ENCODE measurements at places on chromosomes 4 and X.

- no peak for DNase-seq
These were observed 57.5 kb upstream of the BMPR1B start for GRCh38 chr4:94700298-94700697.

DNA sequence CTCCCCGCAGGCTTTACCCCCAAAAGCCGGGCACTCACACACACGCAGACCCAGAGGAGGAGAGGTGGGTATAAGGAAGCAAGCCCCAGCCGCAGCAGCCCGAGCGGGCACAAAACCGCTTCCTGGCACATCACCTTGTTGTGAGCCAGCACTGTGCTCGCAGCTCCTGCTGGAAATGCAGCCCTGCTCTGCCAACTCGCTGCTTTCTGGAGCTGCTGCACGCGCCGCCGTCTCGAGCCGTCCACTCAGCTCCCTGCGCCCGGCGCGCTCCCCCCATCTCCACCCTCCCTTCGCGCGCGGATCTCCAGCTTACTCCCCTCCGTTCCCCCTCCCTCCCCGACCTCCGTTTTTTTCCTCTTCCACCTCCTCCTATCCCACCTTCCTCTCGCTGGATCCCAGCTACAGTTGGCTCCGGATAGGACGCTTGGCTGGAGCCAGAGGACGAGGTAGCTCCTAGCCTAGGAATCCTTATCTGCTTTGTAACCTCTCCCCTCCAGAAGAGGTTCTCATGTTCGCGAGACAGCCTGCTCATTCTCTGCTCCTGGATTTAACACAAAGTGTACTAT, at the start of gene SPOCK3:
Gene SPOCK3 (minus strand): TSS at position 179 of the 566 bp plus-strand sequence.
- no peak for DNase-seq

DNA sequence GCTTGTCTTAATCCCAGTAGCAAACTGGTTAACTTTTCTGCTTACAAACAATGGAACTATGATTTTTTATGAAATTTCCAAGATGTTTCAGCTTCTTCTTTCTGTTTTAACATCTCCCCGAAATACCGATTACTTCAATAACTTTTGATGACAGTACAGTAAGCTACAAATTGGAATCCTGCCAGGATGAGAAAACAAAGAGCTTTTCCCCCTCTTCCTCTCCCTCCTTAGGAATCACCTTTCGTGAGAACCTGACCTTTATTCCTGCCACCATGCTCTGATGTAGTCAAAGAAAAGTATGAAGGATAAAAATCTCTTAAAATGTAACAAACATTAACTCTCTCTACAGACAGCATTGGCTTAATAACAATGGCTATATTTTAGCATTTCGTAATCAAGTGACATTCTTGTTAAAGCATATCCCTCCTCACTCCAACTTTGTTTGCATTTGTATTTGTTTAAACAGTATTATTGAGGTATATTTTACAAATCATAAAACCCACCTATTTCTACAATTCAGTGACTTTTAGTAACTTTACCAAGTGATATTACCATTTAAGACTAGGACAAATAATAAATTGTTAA, 148.7 kb upstream of the NAP1L5 start:
- no peak for DNase-seq

- DNase-seq = no peak
These were observed 15.9 kb upstream of the NOCT start for GRCh38 chr4:138999666-139000065.

DNA sequence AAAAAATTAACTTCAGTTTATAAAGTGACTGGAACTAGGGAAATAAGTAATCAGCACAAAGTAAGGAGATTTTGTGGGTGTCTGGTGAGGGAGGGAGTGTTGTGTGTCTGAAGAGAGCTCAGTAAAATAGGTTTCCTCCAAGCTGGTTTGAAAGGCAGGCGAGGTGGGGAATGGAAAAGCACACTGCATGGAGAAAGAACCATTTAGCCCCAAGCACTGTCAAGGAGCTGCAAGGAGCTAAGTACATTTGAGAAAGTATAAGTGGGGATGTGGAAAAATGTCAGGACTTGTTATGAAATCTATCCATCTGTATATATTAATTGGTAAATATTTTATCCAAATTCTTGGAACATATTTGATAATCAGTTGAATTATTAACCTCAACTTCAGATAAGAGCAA, 956 bp downstream of the C4orf51 start:
- no peak for DNase-seq

DNA sequence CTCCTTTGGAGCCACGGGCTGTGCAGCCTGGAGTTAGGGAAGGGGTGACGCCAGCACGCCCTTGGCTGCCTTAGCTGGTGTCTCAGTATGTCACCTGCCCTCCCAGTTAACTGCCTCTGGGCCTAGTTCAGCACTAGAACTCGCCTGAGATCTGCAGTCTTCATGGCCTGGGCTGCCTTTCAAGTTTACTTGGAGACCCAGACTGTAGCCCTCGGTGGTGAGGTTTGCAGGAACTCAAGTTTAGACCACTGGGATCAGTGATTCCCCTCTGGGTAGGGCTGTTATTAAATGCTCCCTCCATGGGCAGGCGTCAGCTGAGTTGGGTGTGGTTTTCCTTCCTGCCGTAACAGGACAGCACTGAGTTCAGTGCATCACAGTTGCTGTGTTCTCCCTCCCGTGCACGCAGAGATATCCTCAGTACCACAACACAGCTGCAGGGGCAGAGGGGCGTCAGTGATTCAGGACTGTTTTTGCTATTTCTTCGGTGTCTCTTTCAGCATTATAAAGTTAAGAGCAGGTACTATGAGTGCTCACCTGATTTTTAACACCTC, 30.5 kb downstream of the PLAC8 start:
- DNase-seq = peak; percentile 49

DNA sequence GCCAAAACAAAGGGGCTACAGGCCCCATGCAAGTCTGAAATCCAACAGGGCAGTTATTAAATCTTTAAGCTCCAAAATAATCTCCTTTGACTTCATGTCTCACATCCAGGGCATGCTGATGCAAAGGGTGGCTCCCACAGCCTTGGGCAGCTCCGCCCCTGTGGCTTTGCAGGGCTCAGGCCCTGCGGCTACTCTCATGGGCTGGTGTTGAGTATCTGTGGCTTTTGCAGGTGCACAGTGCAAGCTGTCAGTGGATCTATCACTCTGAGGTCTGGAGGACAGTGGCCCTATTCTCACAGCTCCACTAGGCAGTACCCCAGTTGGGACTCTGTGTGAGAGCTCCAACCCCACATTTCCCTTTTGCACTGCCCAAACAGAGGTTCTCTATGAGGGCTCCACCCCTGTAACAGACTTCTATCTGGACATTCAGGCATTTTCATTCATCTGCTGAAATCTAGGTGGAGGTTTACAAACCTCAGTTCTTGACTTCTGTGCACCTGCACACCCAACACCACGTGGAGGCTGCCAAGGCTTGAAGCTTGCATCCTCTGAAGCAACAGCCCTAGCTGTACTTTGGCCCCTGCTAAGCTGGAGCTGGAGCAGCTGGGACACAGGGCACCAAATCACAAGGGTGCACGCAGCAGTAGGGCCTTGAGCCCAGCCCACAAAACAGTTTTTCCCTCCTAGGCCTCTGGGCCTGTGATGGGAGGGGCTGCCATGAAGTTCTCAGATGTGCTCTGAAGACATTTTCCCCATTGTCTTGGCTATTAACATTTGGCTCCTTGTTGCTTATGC, 154.8 kb upstream of the PDE5A start:
- no peak for DNase-seq

DNA sequence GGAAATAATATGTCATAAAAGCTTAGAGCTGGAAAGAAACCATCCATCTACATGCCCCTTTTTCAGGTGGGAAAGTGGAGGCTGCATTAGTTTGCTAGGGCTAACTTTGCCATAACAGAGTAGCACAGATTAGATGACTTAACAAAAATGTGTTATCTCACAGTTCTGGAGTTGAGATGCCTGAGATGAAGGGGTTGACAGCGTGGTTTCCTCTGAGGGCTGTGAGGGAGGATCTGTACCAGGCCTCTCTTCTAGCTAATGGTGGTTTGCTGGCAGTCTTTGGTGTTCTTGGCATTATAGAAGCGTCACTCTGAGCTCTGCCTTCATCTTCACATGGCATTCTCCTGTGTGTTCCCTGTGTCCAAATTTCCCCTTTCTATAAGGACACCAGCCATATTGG, 2.4 kb downstream of the CHRNA9 start:
- no peak for DNase-seq

DNA sequence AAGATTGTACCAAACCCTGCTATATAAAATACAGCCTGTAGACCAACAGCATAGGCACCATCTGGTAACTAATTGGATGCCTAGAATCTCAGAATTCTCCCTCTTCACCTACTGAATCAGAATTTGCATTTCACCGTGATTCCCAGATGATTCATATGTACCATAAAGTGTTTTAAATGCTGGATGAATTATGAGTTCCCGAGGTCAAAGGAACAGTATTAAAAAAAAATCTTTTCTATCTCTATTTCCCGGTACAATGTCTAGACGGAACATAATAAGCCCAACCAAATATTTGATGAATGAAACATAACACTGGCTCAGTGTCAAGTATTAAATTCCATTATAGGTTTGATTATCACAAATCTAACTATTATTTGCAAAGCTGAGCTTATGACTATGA, 280.0 kb downstream of the ANKRD50 start:
- DNase-seq = no peak

- no peak for DNase-seq
These were observed 21.3 kb upstream of the SULT1E1 start for GRCh38 chr4:69881173-69881773.

GRCh38 chr4:40940317-40940741, 190.6 kb downstream of the NSUN7 start:
- no peak for DNase-seq

GRCh38 chrX:19875050-19875431, 12.4 kb downstream of the SH3KBP1 start:
- DNase-seq = no peak

DNA sequence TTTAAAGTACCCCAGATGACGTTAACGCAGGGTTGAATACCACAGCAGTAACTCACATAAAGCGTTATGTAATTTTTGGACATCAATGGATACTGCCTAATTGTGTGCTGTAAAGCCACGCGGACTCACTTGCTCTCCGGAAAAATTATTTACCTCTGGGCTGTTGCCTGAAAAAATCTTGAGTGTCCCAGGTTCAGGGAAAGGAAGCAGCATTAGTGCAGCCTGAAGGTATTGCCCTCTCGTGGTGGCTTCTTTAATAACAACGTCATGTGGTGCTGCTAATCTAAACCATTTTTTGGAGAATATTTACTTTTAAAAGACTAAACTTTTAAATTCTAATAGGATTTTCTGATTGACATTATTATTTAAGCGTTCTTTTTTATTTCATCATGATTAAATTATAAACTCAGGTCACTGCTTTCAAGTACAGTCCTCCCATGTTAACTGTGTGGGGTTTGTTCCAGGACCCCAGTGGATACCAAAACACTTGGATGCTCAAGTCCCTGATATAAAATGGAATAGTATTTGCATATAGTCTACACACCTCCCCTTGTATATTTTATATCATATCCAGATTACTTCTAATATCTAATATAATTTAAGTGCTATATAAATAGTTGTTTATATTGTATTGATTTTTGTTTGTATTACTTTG, 384.8 kb downstream of the FAM133A start:
- DNase-seq = no peak

GRCh38 chr4:5683566-5683965, 24.8 kb downstream of the EVC2 start:
- DNase-seq = no peak

GRCh38 chr4:180261346-180261745, 1981.9 kb upstream of the TENM3 start:
- DNase-seq = no peak

GRCh38 chrX:74063426-74064155, 240.4 kb upstream of the ZCCHC13 start:
- no peak for DNase-seq

Measured in effector memory CD8-positive, alpha-beta T cell (primary cell).